WTC11 (cell line): ENCODE measurements at places on chromosomes 12 and 14.
A peak's percentile ranks its signal among the peaks of the same experiment; 100 is the strongest.

DNA sequence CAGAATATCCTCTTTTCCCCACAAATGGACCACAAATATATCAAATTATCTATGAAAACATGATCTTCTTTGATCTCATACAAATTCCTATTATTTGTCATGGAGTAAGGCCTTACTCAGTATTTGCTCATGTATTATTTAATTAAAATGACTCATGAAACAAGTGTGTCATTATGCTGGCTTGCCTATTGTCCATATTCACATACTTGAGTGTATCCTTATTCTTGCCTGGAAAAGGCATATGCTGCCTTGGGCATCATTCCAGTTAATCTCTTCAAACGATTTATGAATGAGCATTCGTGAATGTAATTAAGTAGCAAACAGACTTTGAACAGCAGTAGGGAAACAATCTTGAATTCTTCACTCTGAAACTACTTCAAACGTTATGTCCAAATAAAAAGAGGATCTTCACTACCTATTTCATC lies 22.6 kb upstream of the SNRPF start:
- DNase-seq = no peak

- no peak for DNase-seq
These were observed 11.3 kb downstream of the DDX51 start for GRCh38 chr12:132132609-132133430.

- DNase-seq = no peak
These were observed 196.9 kb downstream of the ALG10 start for GRCh38 chr12:34219046-34219770.

DNA sequence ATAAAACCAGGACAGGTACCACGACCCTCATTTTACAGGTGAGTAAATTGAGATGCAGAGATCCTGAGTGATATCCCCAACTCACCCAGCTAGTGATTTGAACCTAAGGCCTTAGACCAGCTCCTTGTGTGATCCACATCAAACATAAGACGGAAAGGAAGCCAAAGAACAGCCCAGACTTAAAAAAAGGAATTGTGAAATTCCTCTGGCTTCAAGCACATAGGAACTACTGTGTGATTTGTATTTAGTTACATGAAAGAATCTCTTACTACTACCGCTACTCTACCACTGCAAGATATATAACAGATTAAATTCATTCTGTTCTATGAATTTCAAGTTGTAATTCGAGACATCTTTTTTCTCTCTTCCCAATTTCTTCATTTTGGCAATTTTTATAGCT lies 10.5 kb downstream of the E2F7 start:
- no peak for DNase-seq

DNA sequence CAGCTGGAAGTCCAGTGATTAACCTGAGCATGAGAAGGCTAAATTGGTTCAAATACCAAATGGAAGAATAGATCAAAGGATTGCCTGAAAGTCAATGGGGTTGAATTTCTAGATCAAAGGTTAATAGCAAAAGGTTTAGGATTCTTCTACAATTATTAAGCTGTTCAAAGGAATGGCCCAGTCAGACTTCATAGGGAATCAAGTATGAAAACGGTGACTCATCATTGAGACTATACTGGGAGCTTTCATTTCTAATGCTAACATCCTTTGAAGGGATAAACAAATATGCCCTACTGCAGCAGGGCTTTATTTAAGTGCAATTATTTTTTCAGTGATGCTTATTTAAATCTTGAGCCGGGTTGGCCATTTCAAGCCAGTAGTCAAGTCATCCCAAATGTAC lies 152.8 kb downstream of the RIMBP2 start:
- no peak for DNase-seq

DNA sequence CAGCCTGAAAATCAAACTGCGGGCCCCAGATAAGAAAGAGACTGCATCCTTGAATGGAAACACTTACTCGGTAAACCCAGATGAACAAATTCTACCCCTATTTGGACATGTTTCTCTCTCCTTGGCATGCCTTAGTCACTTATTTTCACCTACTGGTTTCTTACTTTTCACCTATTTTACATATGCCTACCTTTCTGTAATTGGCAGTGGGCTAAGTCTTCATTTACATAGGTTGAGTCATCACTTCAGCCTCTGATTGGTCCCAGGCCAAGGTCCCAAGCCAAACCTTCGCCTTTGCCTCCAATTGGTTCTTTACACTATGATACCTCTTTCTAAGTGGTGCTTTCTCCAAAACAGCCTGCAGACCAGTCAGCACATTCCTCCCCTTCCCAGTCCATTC lies 111.3 kb downstream of the DYRK2 start:
- no peak for DNase-seq

GRCh38 chr14:44576356-44576755 lies 69.3 kb upstream of the FSCB start:
- no peak for DNase-seq

GRCh38 chr12:13390381-13390861 lies 193.9 kb downstream of the EMP1 start:
- DNase-seq = no peak

GRCh38 chr14:24262821-24263733 lies at the start of gene TGM1:
Gene TGM1 (minus strand): TSS chr14:24263177. CDS start chr14:24262352, 825 bp downstream.
- DNase-seq = no peak

GRCh38 chr14:81396113-81396512 lies 4.0 kb downstream of the STON2 start:
- DNase-seq = no peak

DNA sequence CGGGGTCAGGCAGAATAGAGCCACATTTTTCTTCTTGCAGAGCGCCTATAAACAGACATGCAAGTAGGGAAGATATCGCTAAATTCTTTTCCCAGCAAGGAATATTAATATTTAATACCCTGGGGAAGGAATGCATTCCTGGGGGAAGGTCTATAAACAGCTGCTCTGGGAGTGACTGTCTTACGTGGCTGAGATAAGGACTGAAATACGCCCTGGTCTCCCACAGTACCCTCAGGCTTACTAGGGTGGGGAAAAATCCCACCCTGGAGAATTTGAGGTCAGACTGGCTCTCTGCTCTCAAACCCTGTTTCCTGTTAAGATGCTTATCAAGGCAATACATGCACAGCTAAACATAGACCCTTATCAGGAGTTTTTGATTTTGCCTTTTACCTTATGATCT lies 262.3 kb downstream of the CEP128 start:
- DNase-seq = no peak

- no peak for DNase-seq
These were observed 21.2 kb downstream of the APPL2 start for GRCh38 chr12:105214670-105215375.

- DNase-seq = peak; percentile 99
These were observed at the start of gene HSPA2 for GRCh38 chr14:64540208-64541202. Gene HSPA2 (plus strand): TSS chr14:64540741. CDS start chr14:64540850, 109 bp downstream.

- no peak for DNase-seq
These were observed 3.6 kb upstream of the ARID2 start for GRCh38 chr12:45725631-45726602.

- DNase-seq = no peak
These were observed 785.8 kb downstream of the MED13L start for GRCh38 chr12:115491511-115492250.

- DNase-seq = no peak
These were observed 679.3 kb downstream of the BCL11B start for GRCh38 chr14:98592611-98593170.

DNA sequence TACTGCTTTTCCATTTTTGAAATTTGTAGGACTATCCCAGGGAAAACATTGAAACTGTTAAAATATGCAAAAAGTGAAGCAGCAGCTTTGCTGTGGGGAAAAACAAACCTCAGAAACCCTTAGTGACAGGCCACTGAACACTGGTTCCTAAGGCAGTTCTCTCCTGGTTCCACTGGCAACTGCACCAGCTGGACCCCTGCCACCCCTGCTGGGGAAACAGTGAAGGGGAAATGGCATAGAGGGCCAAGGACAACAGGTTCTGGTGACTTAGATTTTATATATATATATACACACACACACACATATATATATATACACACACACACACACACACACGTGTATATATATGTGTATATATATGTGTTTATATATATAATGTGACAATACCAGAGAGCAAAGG lies 16.2 kb upstream of the KRT7 start:
- DNase-seq = no peak

- no peak for DNase-seq
These were observed 43.4 kb downstream of the TEAD4 start for GRCh38 chr12:3002646-3003045.

GRCh38 chr14:72541546-72541945 lies 352.4 kb downstream of the DPF3 start:
- DNase-seq = no peak
